ENCODE measurements at places on chromosomes 5 and 9.

- no peak for DNase-seq
Measured at GRCh38 chr9:32565967-32566366, 7.0 kb downstream of the NDUFB6 start.

DNA sequence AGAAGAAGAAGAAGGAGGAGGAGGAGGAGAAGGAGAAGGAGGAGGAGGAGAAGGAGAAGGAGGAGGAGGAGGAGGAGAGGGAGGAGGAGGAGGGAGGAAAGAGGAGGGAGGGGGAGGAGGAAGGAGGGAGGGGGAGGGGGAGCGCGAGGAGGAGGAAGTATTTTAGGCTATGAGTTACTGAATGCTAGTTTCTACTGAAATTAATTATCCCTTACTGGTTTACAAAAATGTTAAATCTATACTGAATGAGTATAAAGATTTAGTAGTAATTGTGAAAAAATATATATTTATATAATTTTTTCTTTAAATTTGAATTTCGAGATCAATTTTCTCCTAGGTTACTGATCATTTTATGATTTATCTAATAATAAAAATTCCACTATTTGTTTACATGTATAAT is 1769.0 kb upstream of the NUDT12 start:
- DNase-seq: no peak

DNA sequence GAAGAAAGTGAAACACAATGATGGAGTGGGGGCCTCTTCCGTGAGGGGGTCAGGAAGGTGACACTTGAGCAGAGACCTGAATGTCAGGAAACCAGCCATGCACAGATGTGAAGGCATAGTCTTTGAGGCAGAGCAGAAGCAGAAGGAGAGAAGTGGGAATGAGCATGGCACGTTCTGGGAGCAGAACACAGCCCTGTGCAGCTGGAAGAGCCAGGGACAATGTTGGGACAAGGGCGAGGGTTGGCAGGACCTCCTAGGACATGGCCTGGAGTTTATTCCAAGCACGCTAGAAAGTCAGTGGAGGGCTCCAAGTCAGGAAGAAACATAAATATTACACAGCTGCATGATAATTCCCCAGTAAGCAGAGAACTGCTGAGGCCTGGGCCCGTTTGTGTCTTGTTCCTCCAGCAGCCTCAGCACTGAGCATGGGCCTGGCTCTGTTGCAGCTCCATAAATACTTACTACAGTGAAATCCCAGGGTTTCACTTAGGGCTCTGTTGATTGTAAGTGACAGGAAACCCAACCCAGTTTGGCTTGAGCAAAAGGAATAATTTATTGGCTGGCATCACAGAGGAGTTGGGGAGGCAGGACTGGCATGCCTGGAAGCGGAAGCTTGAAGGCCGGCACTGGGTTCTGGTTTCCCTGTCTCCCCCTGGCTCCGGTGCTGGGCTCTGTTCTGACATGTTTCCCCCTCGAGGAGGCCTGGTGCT is 66.2 kb downstream of the MVB12B start:
- DNase-seq: no peak

- DNase-seq: no peak
Measured at GRCh38 chr5:7382588-7382987, 13.3 kb upstream of the ADCY2 start.

DNA sequence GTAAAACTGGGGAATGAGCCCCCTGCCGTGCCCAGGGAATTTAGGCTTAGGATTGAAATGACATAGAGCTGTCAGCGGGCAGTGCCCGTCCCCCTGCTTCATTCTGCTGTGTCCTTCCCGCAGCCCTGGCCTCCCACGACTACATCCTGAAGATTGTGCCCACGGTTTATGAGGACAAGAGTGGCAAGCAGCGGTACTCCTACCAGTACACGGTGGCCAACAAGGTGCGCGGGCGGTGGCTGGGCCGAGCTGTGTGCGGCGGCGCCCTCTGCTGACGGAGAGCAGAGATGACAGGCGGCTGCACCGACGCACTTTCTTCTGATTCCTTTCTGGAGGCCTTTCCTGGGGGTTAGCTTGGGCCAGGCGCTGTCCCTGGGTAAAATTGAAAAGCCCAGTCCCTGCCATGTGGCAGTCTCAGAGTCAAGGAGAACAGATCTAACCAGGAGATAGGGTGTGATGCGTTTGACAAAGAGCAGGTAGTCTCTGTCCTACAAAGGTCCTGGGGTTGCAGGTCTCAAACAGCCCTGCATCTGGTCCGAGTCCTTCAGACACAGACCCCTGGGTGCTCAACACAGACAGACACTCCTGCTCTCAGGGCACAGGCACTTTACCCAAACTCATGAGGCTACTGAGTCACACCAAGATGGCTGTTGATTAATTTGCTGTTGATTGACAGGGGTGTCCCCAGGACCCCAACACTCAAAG is 26.8 kb upstream of the RPL26L1 start:
- peak; percentile 67 for DNase-seq

DNA sequence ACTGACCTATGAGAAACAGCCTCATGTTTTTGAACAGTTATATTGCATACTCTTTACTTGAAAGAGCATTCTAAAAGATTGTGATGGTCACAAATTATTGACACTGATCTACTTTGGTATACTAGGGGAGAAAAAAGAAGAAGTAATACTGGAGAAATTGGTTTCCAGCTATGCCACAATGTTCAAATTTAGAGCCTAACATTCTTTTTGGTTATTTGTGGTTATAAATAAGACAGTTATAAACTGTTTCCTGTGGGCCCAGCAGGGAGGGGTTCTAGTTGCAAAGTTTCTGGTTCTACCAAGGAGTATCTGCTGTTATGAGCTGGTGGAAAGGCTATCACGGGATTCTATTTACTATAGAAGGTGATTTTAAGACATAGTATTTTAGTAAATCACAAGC is 4.8 kb downstream of the CWC27 start:
- no peak for DNase-seq

DNA sequence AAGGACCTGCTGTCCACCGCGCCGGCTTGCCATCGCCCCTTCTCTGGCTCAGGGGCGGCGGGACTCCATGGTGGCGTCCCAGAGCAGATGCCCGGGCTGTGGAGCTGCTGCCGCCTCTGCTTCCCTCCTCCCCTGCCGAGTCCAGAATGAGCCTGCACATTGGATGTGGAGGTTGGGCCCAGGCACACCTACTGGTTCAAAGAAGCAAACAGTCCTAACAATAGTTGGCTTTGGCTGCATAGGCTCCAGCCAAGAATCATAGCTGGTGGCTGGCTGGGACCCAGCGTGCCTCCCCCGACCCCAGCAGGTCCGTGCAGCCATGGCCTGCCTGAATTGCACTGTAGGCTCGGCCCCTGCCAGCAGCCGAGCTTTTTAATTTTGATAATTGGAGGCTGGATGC is 25.8 kb downstream of the ADAMTSL2 start:
- no peak for DNase-seq

DNA sequence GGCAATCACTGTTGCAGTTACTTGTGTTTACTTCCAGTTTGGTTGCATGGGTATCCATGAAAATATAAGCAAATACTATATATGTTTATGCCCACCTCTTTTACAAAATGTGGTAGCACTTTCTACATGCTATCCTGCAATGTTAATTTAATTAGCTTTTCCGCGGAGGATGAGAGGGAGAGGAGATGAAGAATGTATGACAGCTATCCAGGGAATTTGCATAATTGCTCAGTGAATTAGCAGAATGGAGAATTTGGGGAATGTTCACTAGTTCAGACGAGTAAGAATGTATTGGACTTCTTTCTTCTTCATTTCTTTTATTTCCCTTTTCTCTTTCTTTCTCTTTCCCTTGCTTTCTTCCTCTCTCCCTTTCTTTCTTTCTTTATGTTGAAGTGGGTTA is 140.7 kb upstream of the SLC28A3 start:
- DNase-seq: no peak

GRCh38 chr5:146213210-146213826 is 9.9 kb downstream of the RBM27 start:
- DNase-seq: no peak

DNA sequence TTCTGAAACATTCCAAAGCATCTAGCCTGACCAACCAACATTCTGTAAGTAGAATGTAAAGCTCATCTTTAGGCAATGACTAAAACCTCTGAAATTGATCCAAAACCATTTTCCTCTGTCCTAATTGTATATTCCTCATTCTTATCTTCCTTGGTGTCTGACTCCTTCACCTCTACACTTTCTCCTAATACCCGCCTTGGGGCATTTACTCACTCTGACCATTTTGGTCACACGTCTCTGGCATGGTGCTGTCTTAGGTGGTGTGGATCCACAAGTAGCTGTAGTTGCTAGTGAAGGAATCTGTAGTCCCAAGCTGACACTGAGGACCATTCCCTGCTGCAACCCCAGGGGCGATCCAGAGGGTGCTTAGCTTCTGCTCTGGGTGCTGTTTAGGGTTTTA is 40.8 kb upstream of the LMNB1 start:
- DNase-seq: no peak

GRCh38 chr5:69492923-69493395 is 369 bp downstream of the OCLN start:
- DNase-seq: no peak

DNA sequence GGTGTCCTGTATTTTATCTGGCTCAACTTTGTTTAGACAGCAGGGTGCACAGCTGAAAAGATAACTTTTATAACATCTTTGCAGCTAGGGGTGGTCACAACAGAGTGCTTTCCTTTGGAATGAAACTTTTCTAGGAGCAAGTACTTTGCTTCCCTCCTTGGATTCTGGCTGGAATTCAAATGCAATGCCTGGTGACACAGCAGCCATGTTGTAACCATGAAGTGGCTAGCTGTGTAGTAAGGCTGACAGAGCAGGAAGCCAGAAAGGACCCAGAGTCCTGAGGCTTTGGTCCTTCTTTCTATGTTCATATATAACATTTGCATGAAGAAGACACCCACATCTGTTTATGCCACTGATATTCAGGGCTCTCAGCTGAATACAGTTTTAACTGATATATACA is 48.1 kb downstream of the TENT4A start:
- no peak for DNase-seq

- no peak for DNase-seq
Measured at GRCh38 chr5:25516141-25516540, 871.4 kb upstream of the CDH10 start.

GRCh38 chr9:129322022-129322621 is 144.1 kb upstream of the IER5L start:
- DNase-seq: no peak

GRCh38 chr9:34651876-34652601 is at the start of gene IL11RA:
IL11RA (plus strand) TSS chr9:34652185; CDS start chr9:34655218, 3,033 bp downstream.
- peak; percentile 46 for DNase-seq

DNA sequence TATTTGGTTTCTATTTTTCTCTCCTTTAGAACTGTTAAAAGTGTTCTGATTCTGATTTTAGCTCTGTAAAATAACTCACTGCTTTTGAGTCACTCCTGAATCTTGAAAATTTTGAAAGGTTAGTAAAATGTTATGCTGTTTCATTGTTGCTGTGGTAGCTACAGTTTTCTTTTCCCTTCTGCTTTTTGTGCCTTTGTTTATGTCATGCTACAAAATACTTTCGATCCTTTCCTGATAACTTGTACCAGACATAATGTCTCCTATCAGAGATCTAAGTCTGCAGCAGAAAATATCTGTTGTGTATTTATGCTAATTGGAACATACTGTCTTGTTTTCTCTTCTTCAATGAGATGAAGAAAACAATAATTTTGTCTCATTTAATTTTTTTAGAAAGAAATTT is 26.9 kb upstream of the CEP120 start:
- DNase-seq: no peak

DNA sequence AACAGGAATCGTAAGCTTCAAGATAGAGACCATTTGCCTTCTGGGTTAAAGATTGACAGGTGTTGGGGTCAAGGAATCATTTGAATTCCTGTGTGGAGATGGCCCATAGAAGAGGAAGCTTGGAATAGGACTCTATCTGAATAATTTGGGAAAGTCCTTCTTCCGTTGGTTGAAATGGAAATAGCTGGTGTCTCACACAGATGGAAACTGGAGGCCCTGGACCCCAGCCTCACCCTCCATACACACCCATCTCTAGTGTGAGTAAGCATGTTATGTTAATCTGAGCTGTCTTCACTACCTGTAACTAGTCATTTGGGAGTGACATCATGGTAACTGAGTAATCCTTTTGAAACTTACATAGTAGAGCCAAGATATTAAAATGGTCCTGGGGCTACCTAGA is 184.4 kb downstream of the CD180 start:
- no peak for DNase-seq

- DNase-seq: no peak
Measured at GRCh38 chr5:362978-363765, 41.7 kb downstream of the AHRR start.

DNA sequence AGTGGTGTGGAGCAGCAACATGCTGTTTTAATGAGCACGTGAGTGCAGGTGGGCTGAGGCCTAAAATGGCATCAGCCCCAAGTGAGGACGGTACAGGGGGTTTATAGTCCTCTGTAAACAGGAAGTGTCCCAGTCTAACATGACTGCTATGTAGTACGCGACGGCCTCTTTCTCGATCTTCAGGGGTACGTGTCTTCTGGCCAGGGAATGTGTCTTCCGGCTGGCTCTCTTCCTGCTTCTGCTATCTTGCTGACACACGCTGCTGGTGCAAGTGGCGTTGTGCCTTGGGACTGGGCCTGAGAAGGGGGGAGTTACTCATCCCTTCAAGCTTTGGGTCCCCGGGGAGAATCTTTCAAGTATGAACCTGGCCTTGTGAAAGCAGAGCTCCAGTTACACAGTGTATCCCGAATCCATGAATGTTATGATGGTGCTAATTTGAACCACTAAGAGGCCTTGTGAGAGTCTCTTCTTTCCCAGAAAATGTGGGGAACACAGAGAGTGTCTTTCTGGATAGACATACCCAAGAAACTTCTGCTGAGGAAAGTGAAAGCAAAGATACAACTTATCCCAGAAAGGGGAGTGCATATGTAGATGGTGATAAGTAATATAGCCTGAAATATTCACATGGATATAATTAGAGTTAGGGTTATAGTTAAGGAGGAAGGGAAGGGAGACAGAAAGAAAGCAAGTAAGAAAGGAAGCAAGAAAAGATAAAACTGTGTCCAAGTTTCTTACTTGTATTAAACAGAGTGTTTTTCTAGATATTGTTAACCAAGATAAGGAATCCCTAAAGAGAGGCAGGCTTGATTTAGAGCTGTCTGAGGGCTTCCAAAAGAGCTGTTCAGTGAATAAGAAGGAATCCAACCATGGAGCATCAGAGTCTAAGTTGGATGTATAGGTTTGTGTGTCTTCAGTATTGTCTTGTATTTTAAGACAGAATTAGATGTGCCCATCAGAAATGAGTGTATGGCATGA is 35.5 kb upstream of the ANXA2R start:
- DNase-seq: no peak

GRCh38 chr9:6757132-6757455 is 679 bp upstream of the KDM4C start:
- no peak for DNase-seq

DNA sequence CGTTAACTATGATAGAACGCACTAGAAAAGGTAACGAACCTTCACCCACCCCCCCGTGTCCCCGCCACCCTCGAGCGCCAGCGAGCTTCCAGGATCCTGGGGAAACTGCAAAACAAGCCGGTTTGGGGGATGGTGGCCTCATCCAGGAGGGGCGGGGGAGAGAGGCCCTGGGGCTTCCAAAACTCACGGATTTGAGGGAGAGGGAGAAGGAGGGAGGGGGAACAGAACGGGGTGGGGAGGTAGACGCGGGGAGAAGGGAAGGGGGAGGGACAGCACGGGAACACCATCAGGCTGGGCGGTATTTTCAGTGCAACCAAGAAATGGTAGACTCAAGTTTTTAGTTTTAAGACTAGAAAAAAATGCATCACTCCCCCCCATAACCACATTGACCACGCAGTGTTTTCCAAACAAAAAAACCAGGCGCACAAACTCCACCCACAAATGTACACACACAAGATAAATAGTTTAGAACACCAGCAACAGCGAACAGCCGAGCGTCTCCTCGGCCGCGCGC is 1.4 kb downstream of the NRARP start:
- DNase-seq: no peak
